Heart left ventricle (tissue), 16 donors: ENCODE measurements at places on chromosomes 2 and 18. TPM values are rescaled to one million over a fixed set of nuclear protein-coding genes. Genes with fewer than 3 reads are reported as not detected.

The CTLA4 gene
- 0.29 TPM for polyA plus RNA-seq

GRCh38 chr2:240585101-240585500, 1.4 kb upstream of the CAPN10 start:
- DNase-seq: no peak

DNA sequence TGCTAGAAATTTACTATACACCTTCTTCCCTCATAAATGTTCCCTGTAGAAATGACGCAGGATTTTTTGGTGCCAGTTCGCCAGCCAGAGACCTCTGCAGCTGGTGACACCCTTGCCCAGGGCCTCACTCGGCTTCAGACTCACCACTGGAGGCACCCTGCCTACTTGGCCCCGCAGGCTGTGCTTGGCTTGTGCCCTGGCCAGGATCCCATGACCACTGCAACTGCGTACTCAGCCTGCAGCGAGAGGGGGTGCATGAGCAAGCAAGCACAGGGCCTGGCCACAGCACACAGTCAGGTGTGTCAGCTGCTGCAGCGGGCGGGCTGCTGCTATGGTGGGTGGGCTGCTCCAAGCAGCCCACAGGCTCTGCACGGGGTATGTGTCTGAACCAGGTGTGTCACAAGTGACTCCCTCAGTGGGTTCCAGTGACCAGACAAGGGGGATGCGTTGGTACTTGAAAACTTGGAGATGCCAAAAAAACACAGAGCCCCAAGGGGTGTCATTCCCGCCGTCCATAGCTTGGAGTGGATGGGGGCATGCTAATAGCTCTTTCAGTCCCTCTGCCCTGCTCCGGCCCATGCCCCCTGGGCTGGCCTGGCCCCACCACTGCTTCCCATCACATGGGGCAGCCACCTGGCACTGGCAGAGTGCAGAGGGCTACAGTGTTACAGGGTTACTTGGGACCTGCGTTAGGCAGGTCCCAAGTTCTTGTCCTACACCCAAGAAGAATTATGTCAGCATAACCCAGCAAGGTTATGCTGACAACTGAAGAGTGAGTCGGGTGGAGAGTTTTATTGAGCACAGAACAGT, 46.6 kb upstream of the TANC1 start:
- peak; percentile 54 for DNase-seq

GRCh38 chr18:74862094-74862493, 264.4 kb downstream of the ZNF407 start:
- DNase-seq: no peak

The MLPH gene
- 18.3 TPM for polyA plus RNA-seq

DNA sequence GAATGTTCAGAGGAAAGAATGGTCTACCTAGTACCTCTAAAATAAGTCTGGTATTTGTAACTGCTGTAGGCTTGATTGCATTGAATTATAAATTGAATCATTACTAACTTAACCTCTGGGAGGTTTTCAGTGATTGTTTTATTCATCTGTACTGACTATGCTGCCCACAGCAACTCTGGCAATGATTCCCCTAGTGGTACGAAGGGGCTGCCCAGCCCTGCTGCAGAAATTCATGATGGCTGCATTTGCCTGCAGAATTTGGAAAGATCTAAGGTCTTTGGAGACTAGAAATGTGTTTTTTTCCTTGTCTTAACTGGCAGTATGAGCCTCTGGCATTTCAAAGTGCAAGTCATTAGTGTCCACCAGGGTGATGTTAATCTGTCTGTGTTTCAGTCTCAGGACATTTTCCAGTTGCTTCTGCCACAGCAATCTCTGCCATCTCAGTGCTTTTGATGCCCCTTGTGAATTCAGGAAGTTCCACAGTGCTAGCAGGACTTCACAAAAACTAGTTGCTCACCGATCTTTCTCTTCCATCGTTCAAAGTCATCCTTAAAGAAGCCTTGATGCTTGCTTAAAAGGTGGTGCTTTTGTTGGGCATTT, 13.4 kb upstream of the LRPPRC start:
- DNase-seq: no peak

DNA sequence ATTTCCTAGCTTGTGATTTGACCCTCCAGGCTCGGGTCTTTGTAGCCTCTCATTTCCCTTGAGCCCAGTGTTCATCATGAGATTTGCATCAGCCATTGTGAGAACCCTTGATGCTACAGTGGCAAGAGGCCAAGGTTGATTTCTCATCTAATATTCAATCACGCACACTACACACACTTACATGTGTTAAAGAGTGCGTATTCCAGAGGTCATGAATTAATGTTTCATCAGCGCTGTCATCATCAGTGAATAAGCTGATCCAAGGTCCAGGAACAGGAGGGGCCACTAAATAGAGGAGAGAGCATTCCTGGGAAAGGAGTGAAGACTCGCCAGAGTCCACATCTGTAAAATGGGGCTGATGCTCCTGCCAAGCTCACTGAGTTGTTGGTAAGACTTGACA, 276.1 kb upstream of the SIX2 start:
- no peak for DNase-seq
